Natural killer cell (primary cell): ENCODE measurements at places on chromosomes 16 and 17. TPM values are rescaled to one million over a fixed set of nuclear protein-coding genes. Genes with fewer than 3 reads are reported as not detected.

- no peak overlapping the region for H3K4me3 ChIP-seq
- peaks cover 12% of the 10 kb centered on the region for H3K4me1 ChIP-seq
- DNase-seq = no peak
Measured at GRCh38 chr16:30710971-30711370, 12.0 kb downstream of the SRCAP start.

DNA sequence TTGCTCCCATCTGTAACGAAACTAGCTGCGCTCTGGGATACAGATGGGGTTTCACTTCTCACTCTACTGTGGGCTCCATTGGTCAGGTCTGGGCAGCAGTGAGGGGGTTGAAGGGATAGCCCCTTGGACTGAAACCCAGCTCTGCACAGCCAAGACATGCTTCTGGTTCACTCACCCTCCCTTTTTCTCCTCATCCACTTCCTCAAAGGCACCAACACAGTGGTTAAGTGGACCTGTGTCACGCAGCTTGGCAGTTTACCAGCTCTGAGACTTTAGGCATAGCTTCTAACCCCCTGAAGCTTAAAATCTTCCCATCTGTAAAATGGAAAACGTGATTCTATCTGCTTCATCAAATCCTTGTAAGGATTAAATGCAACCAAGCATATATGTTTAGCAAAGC lies 11.5 kb upstream of the KRT38 start:
- no peaks in the 10 kb centered on the region for H3K4me1 ChIP-seq
- no peak overlapping the region for H3K4me3 ChIP-seq
- no peaks in the 10 kb centered on the region for H3K27me3 ChIP-seq
- no peak overlapping the region for H3K27ac ChIP-seq
- H3K36me3 ChIP-seq = no peaks in the 10 kb centered on the region

- H3K27ac ChIP-seq = no peak overlapping the region
- no peak for DNase-seq
- H3K4me3 ChIP-seq = no peak overlapping the region
Measured at GRCh38 chr17:81574643-81574956, 22.4 kb upstream of the FAAP100 start.

DNA sequence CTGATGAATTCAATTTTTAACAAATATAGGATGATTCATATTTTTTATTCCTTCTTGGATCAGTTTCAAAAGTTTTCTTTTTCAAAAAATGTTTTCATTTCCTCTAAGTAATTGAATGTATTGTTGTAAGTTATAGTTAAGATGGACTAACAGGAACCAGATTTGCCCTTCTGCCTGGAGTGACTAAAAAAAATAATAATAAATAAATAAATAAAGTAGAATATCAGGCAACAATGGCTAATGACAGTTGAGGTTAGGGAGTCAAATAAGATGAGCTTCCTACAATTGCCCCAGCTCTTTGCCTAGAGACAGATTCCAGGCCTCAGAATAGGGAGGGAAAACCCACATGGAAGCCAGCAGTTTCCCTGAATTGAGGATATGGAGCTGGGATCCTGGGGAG lies 73.7 kb upstream of the MSI2 start:
- no peaks in the 10 kb centered on the region for H3K27me3 ChIP-seq
- H3K27ac ChIP-seq = no peak overlapping the region
- no peaks in the 10 kb centered on the region for H3K4me1 ChIP-seq
- no peak for DNase-seq

- peaks cover 67% of the 10 kb centered on the region for H3K36me3 ChIP-seq
- H3K27ac ChIP-seq = no peak overlapping the region
- no peaks in the 10 kb centered on the region for H3K27me3 ChIP-seq
- H3K4me3 ChIP-seq = no peak overlapping the region
Measured at GRCh38 chr16:56475201-56475600, 23.8 kb downstream of the OGFOD1 start.

- no peaks in the 10 kb centered on the region for H3K27me3 ChIP-seq
- H3K36me3 ChIP-seq = peaks cover 14% of the 10 kb centered on the region
- H3K27ac ChIP-seq = no peak overlapping the region
- no peak for DNase-seq
- no peak overlapping the region for H3K4me3 ChIP-seq
Measured at GRCh38 chr17:16339959-16340358, 13.3 kb downstream of the CENPV start.

- H3K27ac ChIP-seq = no peak overlapping the region
- H3K27me3 ChIP-seq = no peaks in the 10 kb centered on the region
- no peaks in the 10 kb centered on the region for H3K36me3 ChIP-seq
- H3K4me1 ChIP-seq = no peaks in the 10 kb centered on the region
Measured at GRCh38 chr16:8253718-8254117, 336.6 kb downstream of the TMEM114 start.

- no peaks in the 10 kb centered on the region for H3K36me3 ChIP-seq
- no peaks in the 10 kb centered on the region for H3K27me3 ChIP-seq
- DNase-seq = no peak
- peaks cover 13% of the 10 kb centered on the region for H3K4me1 ChIP-seq
Measured at GRCh38 chr17:3046753-3047152, 16.7 kb downstream of the OR1D5 start.

- no peak overlapping the region for H3K27ac ChIP-seq
- H3K36me3 ChIP-seq = no peaks in the 10 kb centered on the region
- no peaks in the 10 kb centered on the region for H3K4me1 ChIP-seq
- H3K27me3 ChIP-seq = no peaks in the 10 kb centered on the region
- DNase-seq = no peak
Measured at GRCh38 chr17:45923511-45924268, 29.3 kb downstream of the MAPT start.

- H3K36me3 ChIP-seq = no peaks in the 10 kb centered on the region
- peak; percentile 55 for DNase-seq
- H3K4me1 ChIP-seq = peaks cover 89% of the 10 kb centered on the region
Measured at GRCh38 chr17:36937959-36938565, 787 bp downstream of the LHX1 start.

- H3K27me3 ChIP-seq = no peaks in the 10 kb centered on the region
- DNase-seq = no peak
- no peak overlapping the region for H3K4me3 ChIP-seq
- H3K4me1 ChIP-seq = peaks cover 73% of the 10 kb centered on the region
Measured at GRCh38 chr16:29824589-29825144, 4.4 kb downstream of the MVP start.

DNA sequence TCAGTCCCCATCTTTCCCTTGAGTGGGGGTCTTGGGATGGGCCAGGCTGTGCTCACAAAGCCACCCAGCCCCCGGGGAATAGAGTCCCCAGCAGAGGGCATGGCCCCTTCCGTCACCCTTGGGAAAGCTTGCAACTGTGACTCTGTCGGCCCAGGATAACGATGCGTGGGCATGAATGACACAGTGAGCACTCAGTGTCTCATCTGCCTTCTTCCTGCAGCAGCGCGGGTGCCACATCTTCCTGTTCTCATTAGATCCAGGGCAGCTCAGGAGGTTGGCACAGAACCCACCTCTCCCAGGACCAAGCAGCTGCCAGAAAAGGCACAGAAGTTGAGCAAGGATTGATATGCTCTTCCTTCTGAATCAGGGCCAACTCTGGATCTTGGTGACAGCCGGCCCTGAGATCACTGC lies 84.7 kb downstream of the MRC2 start:
- H3K27ac ChIP-seq = no peak overlapping the region
- DNase-seq = no peak
- no peak overlapping the region for H3K4me3 ChIP-seq
- H3K27me3 ChIP-seq = no peaks in the 10 kb centered on the region
- H3K4me1 ChIP-seq = no peaks in the 10 kb centered on the region

The SMIM36 gene
- not detected for total RNA-seq

The C17orf78 gene
- not detected for total RNA-seq

The AXIN1 gene
- 106 TPM for total RNA-seq
